ENCODE measurements at places on chromosomes 5 and 9.
A peak's percentile ranks its signal among the peaks of the same experiment; 100 is the strongest.

DNA sequence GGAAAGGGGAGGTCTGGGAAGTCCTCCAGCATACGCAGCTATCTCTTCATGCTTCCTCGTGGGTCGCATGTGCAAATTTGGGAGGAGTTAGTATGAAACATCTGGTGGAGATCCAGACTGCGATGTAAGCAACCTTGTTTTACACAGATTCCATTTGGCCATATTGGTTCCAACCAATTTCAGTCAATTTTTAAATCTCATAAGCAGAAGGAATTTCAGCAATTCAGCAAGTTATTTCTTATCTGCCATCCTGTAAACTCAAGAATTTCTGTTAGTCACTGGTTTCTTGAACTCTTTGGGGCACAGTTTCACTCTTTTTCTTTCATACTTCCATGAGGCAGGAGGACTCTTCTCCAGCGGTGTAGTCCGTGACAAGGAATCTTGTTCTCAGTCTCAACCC is 130.4 kb upstream of the CLINT1 start:
- no peaks in the 10 kb centered on the region for H3K27me3 ChIP-seq
- no peaks in the 10 kb centered on the region for H3K36me3 ChIP-seq
- H3K27ac ChIP-seq, result peak overlapping the region; percentile 51
- no peak for DNase-seq

- H3K4me1 ChIP-seq, result peaks cover 12% of the 10 kb centered on the region
- H3K27ac ChIP-seq, result no peak overlapping the region
- H3K27me3 ChIP-seq, result peaks cover 97% of the 10 kb centered on the region
- DNase-seq, result no peak
Observed at GRCh38 chr9:97855486-97855875, 2.5 kb downstream of the FOXE1 start.

GRCh38 chr5:5169466-5169865 is 29.3 kb downstream of the ADAMTS16 start:
- H3K27me3 ChIP-seq, result no peaks in the 10 kb centered on the region
- no peak for DNase-seq
- no peaks in the 10 kb centered on the region for H3K36me3 ChIP-seq
- no peaks in the 10 kb centered on the region for H3K4me1 ChIP-seq

DNA sequence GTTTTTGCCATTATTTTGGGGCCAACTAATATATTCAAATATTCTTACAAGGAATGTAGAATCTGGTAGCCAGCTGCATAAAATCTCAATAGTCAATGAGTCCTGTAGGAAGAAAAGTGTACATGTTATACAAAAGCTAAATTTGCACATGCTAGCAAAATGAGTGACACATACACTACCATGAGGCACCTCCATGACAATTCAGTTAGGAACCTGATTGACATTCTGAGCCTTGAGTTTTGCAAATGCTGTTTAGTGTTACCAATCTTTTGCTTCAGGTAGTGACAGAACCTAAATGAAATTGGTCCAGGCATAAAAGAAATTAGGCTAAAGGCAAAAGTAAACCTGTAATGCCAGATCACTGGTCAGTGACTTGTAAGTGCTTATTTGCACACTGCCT is 6.8 kb upstream of the DAPK1 start:
- DNase-seq, result no peak
- peaks cover 10% of the 10 kb centered on the region for H3K27me3 ChIP-seq
- no peaks in the 10 kb centered on the region for H3K36me3 ChIP-seq
- H3K4me1 ChIP-seq, result no peaks in the 10 kb centered on the region
- no peak overlapping the region for H3K4me3 ChIP-seq
- H3K27ac ChIP-seq, result no peak overlapping the region

DNA sequence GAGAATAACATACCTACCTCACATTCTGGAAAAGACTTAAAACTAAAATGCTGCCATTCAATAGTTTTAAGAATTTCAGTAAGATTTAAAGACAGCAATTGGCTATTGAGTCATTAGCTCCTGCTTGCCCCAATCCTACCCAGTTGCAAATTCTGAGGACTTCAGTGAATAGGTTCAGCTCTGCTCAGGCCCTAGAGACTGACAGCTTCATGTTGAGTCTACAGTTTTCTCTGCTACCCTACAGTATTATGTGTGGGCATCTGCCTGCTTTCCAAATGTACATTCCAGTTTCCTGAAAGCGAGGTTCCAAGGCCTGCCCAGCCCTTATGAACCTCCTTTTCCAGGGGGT is 61.5 kb downstream of the ARSB start:
- DNase-seq, result no peak
- H3K4me3 ChIP-seq, result no peak overlapping the region
- peaks cover 2% of the 10 kb centered on the region for H3K36me3 ChIP-seq
- H3K4me1 ChIP-seq, result peaks cover 15% of the 10 kb centered on the region

- DNase-seq, result no peak
- peaks cover 16% of the 10 kb centered on the region for H3K27me3 ChIP-seq
- H3K27ac ChIP-seq, result no peak overlapping the region
- H3K4me1 ChIP-seq, result no peaks in the 10 kb centered on the region
Observed at GRCh38 chr5:72472666-72473422, 34.4 kb downstream of the ZNF366 start.

DNA sequence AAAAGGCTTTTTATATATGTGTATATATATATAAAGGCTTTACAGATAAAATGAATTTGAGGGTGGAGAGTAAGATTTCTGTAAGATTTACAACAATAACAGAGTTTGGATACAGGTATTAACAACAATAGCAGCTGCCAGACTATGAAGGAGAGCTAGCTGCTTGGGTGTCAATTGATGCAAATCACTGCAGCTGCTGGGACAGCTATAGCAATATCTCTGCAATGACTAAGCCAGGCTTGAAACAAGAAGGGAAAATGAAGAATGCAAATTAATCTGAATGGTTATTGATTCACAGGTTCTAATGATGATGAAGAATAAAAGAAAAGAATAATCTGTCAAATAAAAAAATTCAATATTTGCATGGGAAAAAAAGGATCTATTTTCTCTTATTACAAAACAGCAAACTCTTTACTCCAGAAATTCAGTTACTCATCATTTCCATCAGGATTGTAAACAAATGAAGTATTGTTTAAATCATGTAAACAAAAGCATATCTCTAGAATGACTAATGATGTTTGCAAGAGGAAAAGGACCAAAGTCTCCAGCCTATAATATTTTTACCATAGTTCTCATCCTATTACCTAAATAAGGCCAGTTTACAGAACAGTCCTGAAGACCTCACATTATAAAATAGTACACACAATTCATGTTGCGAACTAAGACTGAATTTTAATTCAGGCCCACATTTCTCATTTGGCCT is 219.0 kb downstream of the HTR1A start:
- H3K36me3 ChIP-seq, result no peaks in the 10 kb centered on the region
- no peak overlapping the region for H3K27ac ChIP-seq
- H3K4me3 ChIP-seq, result no peak overlapping the region
- DNase-seq, result no peak

DNA sequence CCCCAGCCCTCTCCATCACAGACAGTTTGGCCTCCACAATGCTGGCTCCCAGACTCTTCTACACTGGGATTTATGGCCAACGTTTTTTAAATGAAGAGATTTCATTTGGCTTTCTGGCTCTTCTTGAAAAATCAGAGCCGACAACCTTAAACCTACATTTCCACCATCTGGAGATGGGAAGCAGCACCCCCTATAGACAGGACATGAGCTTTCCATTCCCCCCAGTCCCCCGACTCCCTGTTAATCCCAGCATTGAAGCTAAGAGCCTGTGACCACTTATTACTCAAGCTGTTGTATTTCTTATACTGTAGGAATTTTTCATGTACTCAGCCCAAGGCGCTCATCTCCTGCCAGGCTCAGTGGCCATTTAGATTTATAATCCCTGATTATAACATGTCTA is 34.0 kb upstream of the AFAP1L1 start:
- H3K4me3 ChIP-seq, result no peak overlapping the region
- no peaks in the 10 kb centered on the region for H3K36me3 ChIP-seq
- peaks cover 34% of the 10 kb centered on the region for H3K27me3 ChIP-seq
- no peaks in the 10 kb centered on the region for H3K4me1 ChIP-seq

- peaks cover 12% of the 10 kb centered on the region for H3K4me1 ChIP-seq
- H3K4me3 ChIP-seq, result no peak overlapping the region
- peaks cover 77% of the 10 kb centered on the region for H3K36me3 ChIP-seq
Observed at GRCh38 chr9:136394312-136395019, 5.5 kb downstream of the SNAPC4 start.

GRCh38 chr5:66856041-66856805 is 260.0 kb downstream of the MAST4 start:
- H3K27ac ChIP-seq, result no peak overlapping the region
- no peaks in the 10 kb centered on the region for H3K4me1 ChIP-seq
- H3K36me3 ChIP-seq, result no peaks in the 10 kb centered on the region
- no peak overlapping the region for H3K4me3 ChIP-seq
- no peaks in the 10 kb centered on the region for H3K27me3 ChIP-seq

DNA sequence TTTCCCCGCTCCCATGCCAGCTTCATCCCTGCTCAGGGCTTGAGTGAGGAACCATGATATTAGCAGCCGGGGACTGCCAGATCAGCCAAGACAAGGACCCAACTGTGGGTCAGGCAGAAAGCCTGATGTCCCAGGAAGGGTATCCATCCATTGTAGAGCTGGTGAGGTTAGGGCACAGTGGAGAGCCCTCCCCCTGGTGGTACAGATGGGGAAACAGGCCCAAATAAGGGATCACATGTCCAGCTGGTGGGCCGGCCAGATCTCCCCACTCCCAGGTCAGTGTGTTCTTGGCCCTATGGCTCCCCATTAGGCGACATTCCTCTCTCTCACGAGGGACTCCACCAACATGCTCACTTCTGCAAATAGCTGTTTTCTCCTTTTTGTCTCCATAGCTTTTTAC is 9.0 kb downstream of the CDX1 start:
- no peaks in the 10 kb centered on the region for H3K27me3 ChIP-seq
- DNase-seq, result no peak
- H3K27ac ChIP-seq, result peak overlapping the region; percentile 41
- H3K4me1 ChIP-seq, result peaks cover 89% of the 10 kb centered on the region
- H3K36me3 ChIP-seq, result peaks cover 61% of the 10 kb centered on the region

DNA sequence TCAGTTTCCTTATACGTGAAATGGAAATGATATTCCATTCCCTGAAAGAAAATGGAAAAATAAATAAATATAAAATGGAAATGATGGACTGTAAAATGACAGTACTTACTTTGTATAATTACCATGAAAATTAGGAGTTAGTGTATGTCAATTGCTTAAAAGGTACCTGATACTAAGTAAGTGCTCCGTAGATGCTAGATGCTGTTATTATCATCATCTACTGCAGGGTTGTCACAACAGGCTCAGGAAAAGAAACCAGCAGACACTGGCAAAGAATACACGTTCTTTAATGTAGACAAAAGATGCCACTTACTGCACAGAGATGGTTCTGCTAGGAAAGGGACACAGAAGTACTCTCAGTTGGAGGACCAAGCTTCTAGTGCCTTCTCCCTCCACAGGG is 64.0 kb upstream of the KCNN2 start:
- no peaks in the 10 kb centered on the region for H3K27me3 ChIP-seq
- no peak overlapping the region for H3K27ac ChIP-seq
- no peak for DNase-seq
- H3K4me3 ChIP-seq, result no peak overlapping the region

DNA sequence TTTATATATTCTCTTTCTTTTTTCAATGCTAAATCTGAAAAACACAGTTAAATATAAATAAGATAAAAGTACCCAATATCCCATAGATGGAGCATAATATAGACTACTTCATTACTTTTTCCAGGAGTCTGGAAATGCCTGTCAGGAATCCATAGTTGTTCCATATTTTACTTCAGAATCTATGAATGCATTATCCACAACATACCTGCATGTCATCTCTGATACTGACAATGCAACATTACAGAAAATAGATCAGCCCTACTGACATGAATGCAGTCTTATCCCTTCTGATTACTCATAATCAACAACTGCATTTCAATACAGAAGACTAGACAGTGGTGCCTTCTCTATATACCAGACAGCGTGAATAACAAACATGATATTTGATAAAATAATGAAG is 517.6 kb downstream of the PTPRD start:
- no peaks in the 10 kb centered on the region for H3K27me3 ChIP-seq
- H3K4me1 ChIP-seq, result no peaks in the 10 kb centered on the region
- no peak overlapping the region for H3K4me3 ChIP-seq
- no peak for DNase-seq
- no peaks in the 10 kb centered on the region for H3K36me3 ChIP-seq

GRCh38 chr9:13809401-13809800 is 504.5 kb downstream of the NFIB start:
- no peak for DNase-seq
- no peak overlapping the region for H3K4me3 ChIP-seq
- H3K27ac ChIP-seq, result no peak overlapping the region
- no peaks in the 10 kb centered on the region for H3K4me1 ChIP-seq
- H3K27me3 ChIP-seq, result no peaks in the 10 kb centered on the region

GRCh38 chr9:137117269-137117731 is 2.8 kb upstream of the DPP7 start:
- no peak overlapping the region for H3K4me3 ChIP-seq
- no peak for DNase-seq
- peaks cover 28% of the 10 kb centered on the region for H3K27me3 ChIP-seq
- H3K27ac ChIP-seq, result no peak overlapping the region
- H3K36me3 ChIP-seq, result peaks cover 2% of the 10 kb centered on the region

DNA sequence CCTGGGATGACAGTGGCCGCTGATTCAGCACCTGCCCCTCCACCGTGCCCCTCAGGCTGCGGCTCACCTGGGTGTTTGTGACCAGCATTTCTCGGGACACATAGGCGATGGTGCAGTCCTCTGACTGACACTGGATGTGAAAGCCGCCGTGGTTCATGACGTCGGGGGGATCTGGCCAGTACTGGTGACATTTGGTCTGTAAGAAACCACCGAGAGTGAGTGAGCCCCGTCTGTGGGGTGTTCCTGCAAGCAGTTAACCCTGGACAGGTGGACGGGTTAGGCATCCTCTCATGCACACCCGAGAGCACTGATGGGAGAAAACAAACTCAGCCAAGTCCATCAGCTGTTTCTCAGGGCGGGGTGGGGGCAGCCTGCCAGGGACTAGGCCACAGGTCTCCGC is 62.5 kb upstream of the EPB41L4B start:
- H3K4me1 ChIP-seq, result no peaks in the 10 kb centered on the region
- no peak for DNase-seq
- no peak overlapping the region for H3K27ac ChIP-seq
- H3K36me3 ChIP-seq, result peaks cover 95% of the 10 kb centered on the region

DNA sequence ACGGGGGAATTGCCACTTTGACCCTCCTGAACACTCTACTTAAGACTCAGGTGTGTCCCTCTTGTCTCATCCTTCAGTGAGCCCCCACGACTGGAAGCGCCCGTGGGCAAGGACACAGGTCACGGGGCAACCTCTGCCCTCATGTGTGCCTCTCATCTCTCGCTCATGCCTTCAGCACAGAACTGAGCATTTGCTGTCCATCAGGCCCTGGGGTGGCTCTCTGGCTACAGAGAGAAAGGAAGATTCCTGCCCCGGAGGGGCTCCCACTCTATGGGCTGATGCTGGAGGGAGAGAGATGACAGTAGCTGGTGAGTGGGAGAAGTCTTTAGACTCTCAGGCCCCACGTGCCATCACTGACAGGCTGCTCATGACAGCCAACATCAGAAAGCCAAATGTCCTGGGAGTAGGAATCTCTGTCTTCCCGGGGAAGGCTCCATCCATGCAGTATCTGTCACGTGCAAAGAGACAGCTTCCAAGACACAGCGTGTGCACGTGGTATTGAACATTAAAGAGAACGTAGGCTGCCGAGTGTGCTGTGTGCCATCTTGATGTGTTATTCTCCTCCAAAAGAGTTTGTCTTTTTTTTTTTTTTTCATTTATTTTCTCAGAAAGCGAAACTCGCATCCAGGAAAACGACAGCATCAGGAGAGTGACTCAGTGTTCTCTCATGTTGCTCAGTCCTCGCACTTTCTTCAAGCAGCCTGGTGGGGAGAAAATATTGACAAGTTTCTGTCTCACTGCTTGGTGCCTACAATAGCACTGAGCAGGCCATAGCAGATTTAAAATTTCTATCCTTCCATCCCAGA is 190.5 kb downstream of the GAS1 start:
- H3K36me3 ChIP-seq, result no peaks in the 10 kb centered on the region
- no peaks in the 10 kb centered on the region for H3K27me3 ChIP-seq
- no peak overlapping the region for H3K4me3 ChIP-seq
